ENCODE measurements at places on chromosomes 1 and 21.

DNA sequence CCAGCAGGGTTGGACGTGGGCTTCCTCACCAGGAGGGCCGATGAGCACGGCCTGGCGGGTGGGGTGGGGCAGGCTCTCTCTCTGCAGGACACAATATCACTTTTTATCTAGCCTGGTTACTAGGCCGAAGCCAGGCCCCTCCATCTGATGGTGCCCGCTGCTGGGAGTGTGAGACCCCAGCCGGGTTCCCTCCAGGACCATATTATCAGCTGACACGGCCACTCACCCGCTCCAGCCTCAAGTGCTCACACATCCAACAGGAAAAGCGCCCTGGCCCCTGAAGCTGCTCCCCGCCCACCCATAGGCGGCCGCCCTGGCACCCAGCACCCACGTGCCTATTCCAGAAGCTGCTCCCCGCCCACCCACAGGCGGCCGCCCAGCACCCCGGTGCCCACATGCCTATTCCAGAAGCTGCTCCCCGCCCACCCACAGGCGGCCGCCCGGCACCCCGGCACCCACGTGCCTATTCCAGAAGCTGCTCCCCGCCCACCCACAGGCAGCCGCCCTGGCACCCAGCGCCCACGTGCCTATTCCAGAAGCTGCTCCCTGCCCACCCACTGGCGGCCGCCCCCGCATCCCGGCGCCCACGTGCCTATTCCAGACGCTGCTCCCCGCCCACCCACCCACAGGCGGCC lies 5.0 kb downstream of the SLC19A1 start:
- no peak for DNase-seq

GRCh38 chr1:93813076-93813475 lies 65.9 kb downstream of the DNTTIP2 start:
- no peak for DNase-seq

DNA sequence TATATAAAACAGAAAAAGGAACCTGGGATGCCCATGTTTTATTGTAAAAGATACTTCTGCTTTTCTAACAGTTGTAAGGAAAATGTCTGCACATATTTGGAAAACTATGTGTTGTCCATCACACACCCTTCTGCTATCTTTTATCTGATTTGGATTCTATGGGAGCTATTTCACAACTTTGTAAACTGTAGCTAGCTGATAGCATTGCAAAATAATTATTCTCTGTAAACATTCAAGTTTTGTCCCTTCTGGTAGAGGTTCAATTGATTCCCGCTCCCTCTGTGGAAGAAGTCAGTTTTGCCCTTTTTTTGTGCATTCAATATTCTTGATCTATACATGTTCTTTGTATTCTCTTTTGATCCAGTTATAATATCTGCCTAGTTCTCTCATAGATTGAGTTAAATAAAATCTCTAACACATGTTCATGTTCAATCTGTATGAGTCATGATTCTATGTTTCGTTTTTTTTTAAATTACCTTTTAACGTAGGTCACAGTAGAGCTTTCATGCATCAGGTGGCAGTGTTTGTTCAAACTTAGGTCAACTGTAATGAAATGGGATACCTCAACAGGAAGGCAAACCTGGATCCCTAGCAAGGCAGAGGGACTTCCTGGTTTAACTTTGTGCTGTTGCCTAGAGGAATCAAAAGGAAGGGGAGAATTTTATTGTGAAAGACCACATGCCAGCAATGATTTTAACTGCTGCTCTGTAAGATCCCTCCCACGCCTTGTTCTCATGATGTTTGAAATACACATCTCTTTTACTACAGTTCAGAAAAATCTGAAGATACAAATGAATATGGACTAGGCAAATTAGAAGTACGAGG lies 26.0 kb upstream of the BCL9 start:
- no peak for DNase-seq

GRCh38 chr1:220001095-220001501 lies 45.2 kb downstream of the EPRS1 start:
- DNase-seq = no peak

- DNase-seq = no peak
Observed at GRCh38 chr1:46171871-46172270, 3.0 kb upstream of the TSPAN1 start.

GRCh38 chr1:56309065-56309464 lies 270.3 kb downstream of the PLPP3 start:
- no peak for DNase-seq

DNA sequence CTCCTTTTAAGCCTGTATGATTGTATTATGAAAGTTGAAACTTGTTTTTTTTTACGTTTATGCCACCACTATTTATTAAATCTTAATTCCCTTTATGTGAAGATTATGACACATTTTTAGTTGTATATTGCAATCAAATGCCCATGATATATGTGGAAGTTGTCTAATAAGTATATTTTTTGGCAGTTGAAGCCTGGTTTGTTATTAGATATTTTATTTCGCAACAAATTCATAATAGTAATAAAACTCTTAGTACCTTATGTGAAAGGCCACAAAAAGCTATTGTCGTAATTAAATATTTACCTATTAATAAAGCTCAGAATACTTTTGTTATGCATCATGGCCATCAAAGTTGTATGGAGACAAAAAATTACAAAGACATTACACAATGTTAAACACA lies 386.8 kb downstream of the NCAM2 start:
- no peak for DNase-seq

- no peak for DNase-seq
Observed at GRCh38 chr1:246200738-246201137, 306.3 kb downstream of the SMYD3 start.
